NCI-H2081 treated with DMSO at 0.1 percent for 48 hours (cell line): ENCODE measurements at places on chromosomes 7 and 10.
A peak's percentile ranks its signal among the peaks of the same experiment; 100 is the strongest.

GRCh38 chr7:44797329-44798258 lies 1.1 kb downstream of the PPIA start:
- peak; percentile 69 for DNase-seq

GRCh38 chr7:47202146-47202783 lies 379.6 kb downstream of the TNS3 start:
- DNase-seq = no peak

- no peak for DNase-seq
Observed at GRCh38 chr7:109462171-109462570, 892.5 kb downstream of the DNAJB9 start.

DNA sequence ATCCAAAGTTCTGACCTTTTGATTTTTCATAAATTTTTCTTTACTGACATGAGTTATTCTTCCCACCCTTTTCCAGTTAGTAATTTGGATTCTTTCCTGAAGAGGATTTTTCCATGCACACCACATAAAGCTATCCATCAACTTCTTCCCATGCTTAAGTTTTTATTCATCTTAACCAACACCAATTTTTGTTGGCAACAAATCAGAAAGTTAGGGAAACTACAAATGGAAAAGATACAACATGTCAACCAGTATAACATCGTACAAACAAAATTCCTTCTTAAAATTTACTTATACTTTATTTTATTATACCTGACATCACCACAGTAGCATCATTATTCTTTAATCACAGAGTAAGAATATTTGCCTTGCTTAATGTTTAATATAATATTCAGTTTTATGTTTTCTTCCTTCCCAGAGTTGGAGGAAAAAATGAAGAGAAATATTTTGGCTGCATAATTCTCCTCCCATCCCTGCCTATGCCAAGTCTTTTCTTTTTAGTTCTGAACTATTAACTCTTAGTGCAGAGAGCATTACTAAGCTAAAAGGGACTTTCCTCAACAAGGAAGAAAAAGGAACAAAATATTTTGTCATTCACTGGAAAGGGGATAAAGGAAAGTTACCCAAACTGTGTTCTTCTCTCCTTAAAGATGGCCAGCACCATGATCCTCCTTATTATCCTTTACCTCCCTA lies 67.5 kb upstream of the MEOX2 start:
- DNase-seq = no peak

- DNase-seq = no peak
Observed at GRCh38 chr10:61099756-61100155, 155.8 kb upstream of the RHOBTB1 start.

DNA sequence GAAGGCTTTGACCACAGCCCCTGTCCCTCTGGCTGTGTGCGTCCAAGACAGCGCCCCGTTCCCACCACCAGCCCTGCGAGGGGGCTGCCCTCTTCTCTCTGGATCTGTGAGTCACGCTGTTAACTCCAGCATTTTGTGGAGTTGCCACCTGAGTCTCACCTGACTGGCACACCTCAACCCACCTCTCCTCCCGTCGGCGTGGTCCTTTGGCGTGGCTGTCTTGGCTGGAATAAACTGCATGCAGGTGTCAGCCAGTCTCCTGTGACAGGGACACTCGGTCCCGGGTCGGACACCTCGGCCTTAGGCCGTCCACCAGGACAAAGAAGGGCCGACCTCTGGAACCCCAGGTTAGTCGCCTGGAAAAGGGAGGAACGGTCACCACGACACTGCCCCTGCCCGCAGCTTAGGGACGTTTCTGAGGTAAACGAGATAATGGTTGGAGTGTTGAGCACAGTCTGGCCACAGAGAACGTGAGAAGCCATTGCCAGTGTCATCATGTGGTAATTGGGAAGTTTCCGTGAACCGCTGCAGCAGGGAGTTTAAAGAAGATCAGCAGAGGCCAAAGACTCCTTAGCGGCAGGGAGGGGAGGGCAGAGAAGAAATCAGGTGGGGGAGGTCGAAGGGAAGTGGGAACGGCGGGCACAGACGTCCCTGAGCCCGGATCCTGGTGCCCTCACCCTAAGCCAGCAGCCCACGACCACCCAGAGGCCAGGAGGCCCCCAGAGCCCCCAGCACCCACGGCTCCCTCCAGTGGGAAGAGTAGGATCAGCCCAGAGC lies 73.6 kb upstream of the FAM20C start:
- DNase-seq = no peak

GRCh38 chr10:65861249-65861648 lies 1064.6 kb upstream of the LRRTM3 start:
- DNase-seq = no peak

DNA sequence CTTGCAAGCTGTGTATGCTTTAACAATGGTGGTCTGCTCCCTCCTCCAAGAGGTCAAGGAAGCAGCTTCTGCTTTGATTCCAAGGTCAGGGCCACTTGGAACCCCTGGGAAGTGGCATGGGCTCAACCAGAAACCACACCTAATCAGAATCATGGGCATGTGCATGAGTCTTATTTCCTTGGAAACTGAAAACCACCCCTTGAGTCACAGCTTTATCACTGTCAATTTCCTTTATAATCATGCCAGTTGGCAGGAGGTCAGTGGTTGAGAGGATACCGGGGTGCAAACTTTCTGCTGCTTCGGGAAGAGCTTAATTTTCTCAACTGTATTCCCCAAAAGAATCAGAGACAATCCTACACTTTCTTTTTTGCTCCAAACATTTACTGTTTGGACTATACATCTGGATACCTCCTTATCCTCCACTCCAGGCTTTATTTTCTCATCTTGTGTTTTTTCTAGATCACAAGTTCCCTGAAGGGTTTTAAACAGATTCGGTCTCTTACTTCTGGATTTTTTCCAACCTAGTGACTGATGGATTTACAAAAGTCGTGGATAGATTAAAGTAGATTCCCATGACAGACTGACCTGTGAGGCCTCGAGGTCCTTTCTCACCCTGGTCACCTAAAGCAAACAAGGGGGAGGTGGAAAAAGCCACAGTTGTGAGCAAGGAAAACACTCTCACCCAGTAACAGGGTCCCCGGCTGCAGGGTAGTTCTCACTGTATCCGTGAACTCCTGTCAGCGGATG lies 36.0 kb downstream of the COL17A1 start:
- no peak for DNase-seq

DNA sequence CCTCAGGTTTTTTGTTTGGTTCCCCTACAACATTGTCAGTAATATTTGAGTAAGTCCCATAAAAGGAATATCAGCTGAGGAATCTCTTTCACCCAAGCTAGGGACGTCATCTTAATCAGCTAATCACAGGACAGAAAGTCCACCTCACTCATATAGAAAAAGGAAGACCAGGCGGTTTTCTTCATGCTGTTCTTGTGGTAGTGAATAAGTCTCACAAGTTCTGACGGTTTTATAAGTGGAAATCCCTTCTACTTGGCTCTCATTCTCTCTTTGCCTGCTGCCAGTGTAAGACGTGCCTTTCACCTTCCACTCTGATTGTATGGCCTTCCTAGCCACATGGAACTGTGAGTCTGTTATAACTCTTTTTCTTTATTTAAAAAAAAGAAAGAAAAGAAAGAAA lies 308.1 kb upstream of the PFKP start:
- no peak for DNase-seq

- DNase-seq = no peak
Observed at GRCh38 chr7:26959290-26959689, 94.9 kb upstream of the SKAP2 start.

DNA sequence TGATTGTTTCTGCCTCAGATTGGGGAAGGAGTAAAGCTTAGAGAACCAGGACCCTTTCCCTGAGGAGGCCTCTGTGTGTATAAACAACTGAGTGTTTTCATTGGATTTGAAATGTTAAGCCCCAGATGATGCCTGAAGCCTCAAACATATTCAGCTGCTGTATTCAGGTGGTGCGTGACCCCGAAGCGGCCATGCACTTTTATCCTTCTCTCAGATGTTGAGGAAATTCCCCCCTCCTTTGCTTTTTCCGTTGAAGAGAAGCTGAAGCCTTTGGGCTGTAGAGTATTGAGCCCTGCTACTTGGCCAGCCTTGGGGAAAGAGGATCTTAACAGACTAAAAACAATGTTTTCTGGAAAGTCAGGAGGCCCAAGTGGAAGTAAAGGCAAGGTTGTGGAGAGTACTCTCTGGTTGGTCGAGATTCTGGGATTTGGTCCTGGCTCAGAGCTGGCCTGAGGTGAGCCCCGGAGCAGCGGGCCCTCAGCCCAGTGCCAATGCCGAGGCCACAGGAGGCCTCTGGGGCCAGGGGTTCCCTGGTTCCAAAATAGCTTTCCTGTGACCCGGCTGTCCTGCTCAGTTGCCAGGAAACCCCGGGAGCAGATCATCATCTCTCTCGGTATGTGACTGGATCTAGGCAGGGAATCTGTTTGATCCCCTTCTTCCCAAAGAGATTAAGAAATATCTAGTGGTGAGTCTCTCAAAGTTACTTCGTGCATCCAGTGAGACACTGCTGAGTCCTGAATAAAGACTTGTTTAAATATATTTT lies 22.5 kb downstream of the FKBP6 start:
- no peak for DNase-seq

GRCh38 chr7:82286096-82286797 lies 157.3 kb downstream of the CACNA2D1 start:
- no peak for DNase-seq

DNA sequence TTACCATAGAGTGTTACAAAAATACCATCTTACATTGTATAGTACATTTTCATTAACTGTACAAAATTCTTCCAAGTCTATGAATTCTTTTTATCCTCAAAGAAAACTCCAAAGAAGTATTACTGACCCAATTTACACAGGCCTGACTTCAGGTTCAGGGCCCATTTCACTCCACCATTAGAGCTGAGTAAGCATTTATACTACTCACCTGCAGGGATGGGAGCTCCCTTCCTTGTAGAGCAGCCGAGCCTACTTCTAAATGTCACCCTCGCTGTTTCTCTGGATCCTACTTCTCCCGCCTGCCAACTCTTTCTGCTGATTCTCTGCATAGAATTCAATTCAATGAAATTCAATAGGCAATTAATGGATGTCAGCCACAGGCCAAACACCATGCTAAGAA lies 56.0 kb downstream of the CCDC71L start:
- DNase-seq = no peak

DNA sequence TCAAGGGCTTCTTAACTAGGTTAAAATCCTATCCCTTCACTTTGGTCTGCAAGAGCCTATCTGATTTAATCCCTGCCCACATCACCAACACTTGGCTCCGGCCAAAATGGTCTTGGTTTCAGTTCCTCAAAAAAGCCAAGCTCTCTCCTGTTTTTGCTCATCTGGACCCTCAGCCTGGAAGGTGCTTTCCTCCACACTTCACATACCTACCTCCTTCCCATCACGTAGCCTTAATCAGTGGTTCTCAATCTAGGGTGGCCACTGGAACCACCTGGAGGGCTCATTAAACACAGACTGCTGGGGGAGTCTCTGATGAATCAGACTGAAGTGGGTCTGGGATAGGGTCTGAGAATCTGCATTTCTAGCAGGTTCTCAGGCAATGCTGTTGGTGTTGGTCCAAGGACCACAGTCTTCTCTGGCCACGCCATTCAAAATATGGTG lies 227.0 kb upstream of the AOAH start:
- no peak for DNase-seq

DNA sequence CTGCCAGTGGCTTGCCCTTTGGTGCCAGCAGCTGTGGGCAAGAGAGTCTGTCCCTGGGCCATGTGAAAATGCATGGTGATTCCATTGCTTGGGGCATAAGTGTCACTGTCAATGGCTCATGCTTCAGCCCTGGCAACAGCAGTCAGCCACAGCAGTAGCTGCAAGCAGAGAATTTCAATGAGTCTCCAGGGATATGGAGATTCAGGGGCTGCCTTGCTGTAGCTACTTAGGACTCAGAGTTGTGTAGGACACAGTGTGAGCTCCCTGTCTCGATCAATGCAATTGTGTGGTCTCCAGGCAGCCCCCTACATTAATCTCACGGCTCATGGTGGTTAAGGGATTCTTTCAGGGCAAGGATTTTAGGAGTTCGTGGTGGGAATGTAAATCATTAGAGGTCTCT lies 126.3 kb upstream of the STARD3NL start:
- no peak for DNase-seq

GRCh38 chr7:69651101-69651590 lies 52.9 kb downstream of the AUTS2 start:
- DNase-seq = no peak
